ENCODE measurements at places on chromosomes 12 and 14.

DNA sequence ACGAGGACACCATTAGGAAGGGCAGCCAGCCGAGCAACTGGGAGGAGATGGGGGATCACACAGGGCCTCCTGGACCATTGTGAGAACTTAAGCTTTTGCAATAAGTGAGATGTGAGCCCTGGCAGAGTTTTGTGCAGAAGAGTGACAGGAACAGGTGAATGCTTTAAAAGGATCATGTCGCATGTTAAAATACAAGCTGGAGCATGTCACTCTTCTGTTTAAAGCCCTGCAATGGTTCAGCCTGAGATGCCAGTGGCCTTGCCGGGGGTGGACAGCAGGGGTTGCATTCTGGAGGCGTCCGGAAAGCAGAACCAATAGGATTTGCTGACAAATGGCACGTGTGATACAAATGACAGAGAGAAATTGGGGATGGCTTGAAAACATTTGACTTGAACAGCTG is 137.5 kb upstream of the RFLNA start:
- DNase-seq, result no peak

DNA sequence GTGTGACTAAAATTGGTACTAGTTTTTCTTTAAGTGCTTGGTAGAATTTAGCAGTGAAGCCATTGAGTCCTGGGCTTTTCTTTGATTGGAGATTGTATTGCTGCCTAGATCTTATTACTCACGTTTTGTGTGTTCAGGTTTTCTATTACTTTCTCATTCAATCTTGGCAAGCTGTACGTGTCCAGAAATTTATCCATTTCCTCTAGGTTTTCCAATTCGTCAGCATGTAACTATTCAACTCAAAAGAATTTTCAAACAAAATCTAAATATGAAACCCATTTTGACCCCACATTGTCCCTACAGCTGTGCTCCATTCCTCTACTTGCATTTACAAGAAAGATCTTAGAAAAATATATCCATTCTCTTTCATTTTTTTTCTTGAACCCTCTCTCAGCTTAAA is 1613.4 kb upstream of the SEL1L start:
- no peak for DNase-seq

DNA sequence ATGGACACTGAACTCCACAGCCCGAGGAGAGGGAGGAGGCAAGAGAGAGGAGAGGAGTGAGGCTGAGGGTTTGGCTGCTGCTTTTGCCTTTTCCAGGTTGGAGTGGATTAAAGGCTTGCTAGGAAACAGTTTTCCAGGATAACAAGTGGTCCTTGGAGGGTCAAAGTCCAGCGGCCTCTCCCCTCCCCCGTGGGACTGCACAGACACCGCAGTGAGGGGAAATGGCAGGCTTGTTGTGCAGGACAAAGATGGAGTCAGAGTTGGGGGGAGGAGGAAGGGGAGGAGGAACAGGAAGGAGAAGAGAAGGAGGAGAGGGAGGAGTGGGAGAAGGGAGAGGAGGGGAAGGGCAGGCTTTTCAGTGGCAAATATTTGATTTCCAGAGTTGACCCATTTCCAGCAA is 245.5 kb downstream of the RBM19 start:
- no peak for DNase-seq

GRCh38 chr14:72652179-72652578 is 241.7 kb downstream of the DPF3 start:
- no peak for DNase-seq

DNA sequence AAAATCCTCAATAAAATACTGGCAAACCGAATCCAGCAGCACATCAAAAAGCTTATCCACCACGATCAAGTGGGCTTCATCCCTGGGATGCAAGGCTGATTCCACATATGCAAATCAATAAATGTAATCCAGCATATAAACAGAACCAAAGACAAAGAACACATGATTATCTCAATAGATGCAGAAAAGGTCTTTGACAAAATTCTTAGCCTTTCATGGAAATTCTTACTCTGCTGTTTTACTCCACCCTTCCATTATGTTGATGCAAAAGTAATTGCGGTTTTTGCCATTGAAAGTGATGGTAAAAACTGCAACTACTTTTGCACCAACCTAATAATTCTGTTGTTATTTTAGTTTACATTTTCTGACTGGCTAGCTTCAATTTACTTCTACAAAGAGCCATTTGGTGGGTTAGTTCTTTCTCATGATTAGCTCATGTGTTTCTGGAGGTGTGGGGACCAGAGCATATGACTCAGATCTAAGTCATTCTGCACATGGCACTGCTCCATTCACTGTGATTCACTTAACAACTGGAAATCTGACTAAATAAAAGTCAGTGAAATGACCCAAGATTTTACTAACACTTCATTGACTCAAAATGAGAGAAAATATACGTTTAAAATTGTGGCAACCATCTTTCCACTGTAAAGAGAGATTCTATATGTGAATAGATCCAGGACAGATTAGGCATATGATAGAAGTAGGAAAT is 99.9 kb downstream of the TMTC3 start:
- no peak for DNase-seq

- DNase-seq, result no peak
These were observed 745 bp downstream of the TRHDE start for GRCh38 chr12:72272731-72273498.

- DNase-seq, result no peak
These were observed 868.4 kb downstream of the DIO2 start for GRCh38 chr14:79342942-79343341.

DNA sequence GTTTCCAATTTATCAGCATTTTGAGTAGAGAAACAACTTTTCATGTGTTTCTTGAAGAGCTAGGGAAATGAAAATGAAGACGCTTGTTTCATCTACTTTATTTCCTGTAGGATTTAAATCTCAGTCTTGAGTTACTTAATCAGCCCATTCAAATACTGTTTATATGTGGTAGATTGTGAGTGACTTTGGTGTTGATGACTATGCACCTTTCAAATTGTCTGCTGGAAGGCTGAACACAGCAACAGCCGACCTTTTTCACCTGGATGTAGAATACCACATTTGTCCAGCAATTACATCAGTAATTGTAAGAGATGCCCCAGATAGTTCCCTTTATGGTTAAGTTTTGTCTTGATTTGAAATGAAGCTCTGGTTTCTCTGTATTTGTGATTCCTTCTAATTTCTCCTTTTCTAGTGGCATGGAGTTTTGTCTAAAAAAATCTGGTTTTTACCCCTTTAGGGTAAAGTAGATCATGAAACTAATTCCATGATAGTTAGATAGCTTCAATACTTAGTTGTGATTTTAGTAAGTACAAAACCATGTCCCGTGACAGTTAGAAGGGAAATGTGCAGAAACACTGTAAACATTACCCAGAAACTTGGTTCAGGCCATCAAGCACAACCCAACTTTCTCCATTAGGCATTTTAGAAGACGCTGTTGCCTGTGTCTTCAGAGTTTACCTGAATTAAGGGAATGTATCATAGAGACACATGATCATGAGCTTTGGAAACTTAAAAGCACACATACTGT is 165.0 kb downstream of the SRGAP1 start:
- no peak for DNase-seq

- no peak for DNase-seq
These were observed 36.3 kb downstream of the PRKAB1 start for GRCh38 chr12:119704065-119704747.

DNA sequence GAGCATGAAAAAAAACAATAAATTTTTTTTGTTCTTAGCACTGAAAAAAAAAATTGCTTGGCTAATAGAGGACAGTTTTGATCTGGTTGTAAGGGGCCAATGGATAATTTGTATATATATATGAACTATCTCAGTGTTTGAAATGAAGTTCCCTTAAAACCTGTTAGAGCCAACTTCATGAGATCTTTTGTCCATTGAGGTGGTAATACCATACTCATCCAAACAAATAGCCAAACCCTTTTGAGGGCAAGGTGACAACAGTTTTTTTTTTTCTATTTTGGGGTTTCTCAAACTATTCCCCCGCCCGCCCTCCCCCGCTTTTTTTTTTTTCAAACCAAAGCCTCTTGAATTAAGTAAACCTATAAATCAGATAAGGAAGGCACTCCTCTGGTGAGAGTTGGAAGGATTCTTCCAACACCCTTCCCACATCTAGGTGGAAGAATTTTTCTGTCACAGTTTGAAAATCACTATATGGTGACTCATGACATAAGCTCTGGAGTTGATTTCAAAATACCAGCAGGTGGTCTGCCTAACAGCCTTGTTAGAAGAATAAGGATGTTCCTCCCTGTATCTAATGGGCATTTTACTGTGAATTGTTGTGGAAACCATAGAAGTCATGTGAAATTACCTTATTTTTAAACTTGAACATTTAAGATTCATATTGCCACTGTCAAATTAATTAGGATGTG is 10.2 kb downstream of the ARHGAP5 start:
- no peak for DNase-seq

DNA sequence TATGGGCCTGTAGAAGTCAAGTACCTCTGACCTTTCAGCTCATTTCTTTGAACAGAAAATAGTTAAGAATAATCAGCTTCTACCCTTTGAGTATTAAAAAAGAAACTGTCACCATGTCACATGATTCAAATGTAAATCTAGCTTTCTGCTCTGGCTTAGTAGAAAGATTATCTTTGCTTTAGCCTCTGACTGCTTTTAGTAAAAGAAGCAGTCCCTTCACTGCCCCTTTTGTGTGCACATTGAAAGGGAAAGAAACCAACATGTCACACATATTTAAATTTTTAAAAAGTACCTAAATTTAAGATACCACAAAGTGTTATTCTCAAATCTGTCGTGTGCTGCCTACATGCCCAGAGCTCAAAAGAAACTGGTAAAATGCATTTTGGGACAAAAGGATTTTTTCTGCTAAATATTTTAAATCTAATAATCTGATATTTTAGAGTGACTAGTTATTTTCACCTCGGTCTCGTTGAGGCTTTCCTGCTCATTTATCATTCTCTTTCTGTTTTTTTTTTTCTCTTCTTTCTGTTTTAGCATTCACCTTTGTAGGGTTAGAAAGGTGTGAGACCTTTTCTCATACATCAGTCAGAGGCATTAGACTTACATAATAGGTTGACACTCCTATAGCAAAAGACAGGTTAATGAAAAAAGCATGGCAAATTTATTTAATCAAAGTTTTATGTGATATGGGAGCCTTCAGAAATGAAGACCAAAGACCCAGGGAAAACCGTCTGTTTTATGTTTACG is 41.3 kb downstream of the SLC16A7 start:
- DNase-seq, result no peak

DNA sequence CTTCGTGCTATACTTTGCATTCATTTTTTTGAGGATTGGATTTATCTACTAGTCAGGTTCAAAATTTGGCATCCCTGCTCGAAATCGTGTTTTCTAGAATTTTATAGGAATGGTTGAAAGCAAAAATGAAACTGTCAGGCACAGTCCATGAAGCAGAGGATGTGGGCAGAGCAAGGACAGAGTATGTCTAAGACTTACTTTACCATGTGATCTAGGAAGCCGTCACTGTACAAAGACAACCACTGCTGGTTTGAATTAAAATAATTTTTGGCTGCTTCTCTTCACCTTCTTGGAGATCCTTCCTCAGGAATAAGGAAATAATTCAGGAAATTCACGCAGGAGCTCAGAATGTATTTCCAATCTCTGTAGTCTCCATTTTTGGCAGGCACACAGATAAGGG is 31.6 kb upstream of the SGPP1 start:
- no peak for DNase-seq

All from NCI-H2029 (cell line).